ELF-1 (cell line): ENCODE measurements at places on chromosomes 12 and 14.

DNA sequence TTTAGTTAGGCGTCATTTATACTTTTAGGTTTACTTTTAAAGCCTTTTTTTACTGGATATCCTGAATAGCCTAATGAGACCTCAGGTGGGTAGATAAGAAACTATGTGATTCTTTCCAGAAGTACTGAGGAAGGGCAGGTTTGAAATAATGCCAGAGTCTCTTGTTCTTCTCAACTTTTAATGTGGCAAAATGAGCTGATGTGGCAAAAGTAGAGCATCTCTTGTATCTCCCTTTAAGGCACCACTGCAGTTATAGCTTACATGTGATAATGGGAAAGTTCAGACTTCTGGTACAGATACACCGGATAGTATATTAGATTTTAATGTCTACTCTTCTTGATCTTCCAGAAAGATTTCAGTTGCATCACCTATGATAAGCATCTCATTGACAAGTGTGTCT lies 1124.8 kb downstream of the LRFN5 start:
- no peak for DNase-seq

GRCh38 chr12:41213107-41213506 lies 25.0 kb downstream of the PDZRN4 start:
- no peak for DNase-seq

DNA sequence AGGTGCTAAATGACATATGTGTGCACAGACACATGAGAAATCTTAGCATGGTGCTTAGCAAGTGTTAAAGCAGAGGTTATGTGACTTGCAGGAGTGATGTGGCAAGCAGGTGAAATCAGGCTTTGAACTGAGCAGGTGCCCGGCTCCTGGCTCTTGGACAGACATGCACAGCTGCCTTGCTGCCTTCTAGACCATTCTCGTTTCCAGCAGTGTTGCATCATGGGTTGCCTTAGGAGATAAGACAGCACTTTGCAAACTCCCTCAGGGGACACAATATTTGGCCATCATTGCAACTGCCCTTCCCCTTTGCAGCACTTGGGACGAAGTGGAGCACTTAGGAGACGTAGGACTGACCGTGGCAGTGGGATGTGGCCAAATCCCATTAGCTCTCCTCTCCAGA lies 17.2 kb upstream of the GSC start:
- no peak for DNase-seq

DNA sequence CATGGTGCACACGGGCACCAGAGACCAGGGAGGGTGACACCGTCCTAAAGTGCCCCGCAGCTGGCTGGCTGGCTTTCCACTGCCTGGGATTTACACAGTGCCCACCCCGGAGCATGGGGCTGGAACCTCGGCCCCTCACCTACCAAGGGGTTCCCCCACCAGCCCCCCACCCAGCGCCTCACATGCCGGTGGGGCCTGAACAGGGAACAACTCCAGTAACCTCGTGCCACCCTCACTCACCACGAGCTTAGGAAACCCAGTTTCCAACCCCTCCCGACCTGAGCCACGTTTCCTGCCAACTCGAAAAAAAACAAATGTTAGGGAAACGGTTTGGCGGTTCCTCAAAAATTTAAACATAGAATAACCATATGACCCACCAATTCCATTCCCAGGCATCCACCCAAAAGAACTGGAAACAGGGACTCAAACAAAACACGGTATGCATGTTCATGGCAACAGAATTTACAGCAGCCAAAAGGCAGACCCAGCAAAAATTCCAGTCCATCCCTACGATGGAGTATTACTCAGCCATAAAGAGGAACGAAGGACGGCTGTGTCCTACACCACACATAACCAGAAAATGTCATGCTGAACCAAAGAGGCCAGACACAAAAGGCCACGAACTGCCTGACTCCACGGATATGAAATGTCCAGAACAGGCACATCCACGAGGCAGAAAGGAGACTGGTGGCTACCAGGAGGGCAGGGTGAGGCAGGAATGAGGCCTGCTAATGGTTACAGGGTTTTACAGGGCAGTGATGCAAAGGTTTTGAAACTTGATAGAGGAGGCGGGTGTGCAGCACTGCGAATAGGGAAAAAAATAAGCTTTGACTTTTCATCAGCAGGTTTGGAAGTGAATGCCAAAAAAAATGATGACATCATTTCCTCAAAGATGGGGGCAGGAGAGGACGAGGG lies 68.9 kb downstream of the NCOR2 start:
- DNase-seq, result no peak

DNA sequence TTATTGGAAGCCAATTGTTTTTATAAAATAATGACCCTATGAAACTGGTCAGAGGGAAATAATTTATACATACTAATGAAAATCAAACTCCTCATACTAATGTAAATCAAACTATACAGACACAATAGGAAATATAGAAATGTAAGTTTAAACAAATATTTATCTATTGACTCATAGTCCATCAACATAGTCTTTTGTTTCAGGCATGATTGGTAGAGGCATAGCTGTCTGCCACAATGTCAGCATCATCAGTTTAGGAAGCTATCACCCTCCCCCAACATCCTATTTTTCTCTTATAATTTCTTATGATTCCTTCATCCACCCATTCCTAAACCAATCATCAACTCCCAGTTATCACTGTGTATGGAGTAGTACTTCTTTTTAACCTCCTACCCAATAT lies 117.7 kb downstream of the SLC38A6 start:
- DNase-seq, result no peak

- no peak for DNase-seq
Observed at GRCh38 chr14:102241147-102241546, 63.8 kb downstream of the MOK start.

GRCh38 chr12:49730568-49731101 lies 10.7 kb upstream of the TMBIM6 start:
- DNase-seq, result no peak

- DNase-seq, result peak; percentile 65
Observed at GRCh38 chr12:53048033-53048779, 1.7 kb upstream of the TNS2 start.

- no peak for DNase-seq
Observed at GRCh38 chr14:32337759-32338158, 8.7 kb downstream of the AKAP6 start.

GRCh38 chr14:95157048-95157326 lies 342 bp downstream of the DICER1 start:
- DNase-seq, result no peak

- DNase-seq, result no peak
Observed at GRCh38 chr12:111193977-111194702, 174.8 kb downstream of the PHETA1 start.

- DNase-seq, result no peak
Observed at GRCh38 chr12:67482751-67483661, 165.5 kb upstream of the DYRK2 start.

GRCh38 chr14:100652744-100653143 lies 65.5 kb upstream of the BEGAIN start:
- no peak for DNase-seq

- DNase-seq, result peak; percentile 86
Observed at GRCh38 chr12:102879144-102879763, 37.8 kb downstream of the PAH start.

GRCh38 chr14:59897757-59898383 lies 22.1 kb upstream of the LRRC9 start:
- peak; percentile 39 for DNase-seq

GRCh38 chr14:61493239-61493638 lies 171.9 kb downstream of the PRKCH start:
- DNase-seq, result no peak

DNA sequence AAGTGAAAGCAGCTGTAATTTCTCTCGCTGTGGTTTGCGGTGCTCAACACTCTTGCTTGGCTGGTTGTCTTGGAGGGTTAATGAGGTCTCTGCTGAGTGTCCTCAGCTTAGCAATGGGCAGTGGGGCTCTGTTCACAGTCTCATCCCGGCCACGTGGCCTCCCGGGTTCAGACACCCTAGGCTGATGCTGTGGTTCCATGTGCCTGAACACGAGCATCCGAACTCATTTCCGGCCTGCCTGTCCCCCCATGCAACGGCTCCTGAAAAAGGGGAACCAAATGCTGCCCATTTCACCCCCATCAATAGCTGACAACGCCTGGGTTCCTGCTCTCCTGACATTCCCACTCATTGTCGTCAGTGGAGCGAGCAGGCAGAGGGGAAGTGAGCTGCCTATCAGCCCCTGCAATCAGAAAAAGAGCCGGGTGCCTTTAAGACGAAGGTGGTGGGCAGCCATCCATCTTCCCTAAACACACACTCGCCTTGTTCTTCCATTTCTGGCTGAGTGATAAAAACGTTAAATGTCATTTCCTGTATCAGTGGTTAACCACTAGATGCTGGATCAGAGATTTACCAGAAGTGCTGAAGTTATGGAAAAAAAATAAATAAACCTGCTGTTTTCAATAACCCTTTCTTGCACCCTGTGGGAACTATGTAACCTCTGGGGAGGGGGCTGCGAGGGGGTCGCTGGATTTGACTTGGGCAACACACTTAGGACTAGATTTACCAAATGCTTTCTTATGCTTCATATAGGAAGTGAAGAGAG lies 60.3 kb upstream of the BCL2L14 start:
- no peak for DNase-seq

- no peak for DNase-seq
Observed at GRCh38 chr12:123726962-123727361, 14.8 kb downstream of the ATP6V0A2 start.

GRCh38 chr12:32240162-32240561 lies 133.5 kb downstream of the BICD1 start:
- no peak for DNase-seq

GRCh38 chr12:32727237-32727636 lies 28.5 kb downstream of the YARS2 start:
- no peak for DNase-seq

DNA sequence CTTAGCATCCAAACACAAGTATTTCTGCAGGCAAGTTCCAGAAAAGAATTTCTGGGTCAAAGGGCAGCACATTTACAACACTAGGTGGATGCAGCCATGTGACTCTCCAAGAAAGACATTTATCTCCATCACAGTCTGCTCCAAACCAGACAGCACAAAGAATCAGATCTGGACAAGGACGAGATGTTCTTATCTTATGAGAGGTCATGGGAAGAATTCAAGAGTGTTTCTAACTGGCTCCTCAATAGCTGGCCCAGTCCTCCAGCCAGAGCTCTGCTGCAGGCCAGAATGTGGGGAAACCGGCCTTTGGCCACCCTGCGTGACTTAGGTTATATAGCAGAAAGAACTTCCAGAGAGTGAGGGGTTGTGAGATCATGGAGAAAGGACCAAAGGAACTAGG lies 17.4 kb downstream of the TMEM119 start:
- DNase-seq, result peak; percentile 58

DNA sequence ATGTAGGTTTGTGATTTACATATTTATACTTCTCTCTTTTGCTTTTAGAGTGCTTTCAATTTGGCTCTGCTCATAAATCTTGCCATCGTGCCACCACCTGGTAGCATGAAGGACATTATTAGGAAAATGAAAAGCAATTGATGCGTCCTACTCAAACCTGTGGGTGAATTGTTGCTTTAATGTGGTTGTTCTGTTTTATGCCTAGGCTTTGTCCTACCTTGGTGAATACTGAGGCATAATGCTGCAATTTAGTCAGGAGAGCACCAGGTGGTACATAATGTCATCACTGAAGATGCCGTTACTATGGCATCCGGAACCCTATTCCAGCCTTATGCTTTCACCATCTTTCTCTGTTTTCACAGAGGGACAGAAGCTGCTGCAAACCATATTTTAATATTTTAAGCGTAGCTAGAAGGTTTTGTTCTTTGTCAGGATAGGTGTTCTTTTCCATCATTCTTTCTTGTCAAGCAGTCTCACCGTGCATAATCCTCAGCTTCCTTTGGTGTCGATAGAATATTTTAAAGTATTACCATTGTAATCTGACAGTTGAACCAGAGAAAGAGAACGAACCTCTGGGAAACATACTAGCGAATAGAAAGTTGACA lies 68.5 kb upstream of the PKP2 start:
- no peak for DNase-seq

DNA sequence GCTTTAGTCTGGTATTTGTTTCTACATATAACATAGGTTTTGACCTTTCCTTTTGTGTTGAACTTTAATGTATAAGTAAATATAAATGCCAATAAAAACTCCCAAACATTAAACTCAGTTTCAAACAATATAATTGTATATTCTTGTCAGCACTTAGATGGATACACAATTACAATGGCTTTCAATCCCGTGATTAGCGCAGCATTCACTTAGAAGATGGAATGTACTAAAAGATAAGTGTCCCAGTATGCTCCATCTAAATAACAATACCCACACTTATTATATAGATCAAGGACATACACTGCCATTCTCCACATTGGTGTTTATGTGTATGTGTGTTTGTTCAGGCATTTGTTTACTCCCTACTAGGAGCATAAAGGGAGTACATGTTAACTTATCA lies 193.1 kb downstream of the SOX5 start:
- no peak for DNase-seq

DNA sequence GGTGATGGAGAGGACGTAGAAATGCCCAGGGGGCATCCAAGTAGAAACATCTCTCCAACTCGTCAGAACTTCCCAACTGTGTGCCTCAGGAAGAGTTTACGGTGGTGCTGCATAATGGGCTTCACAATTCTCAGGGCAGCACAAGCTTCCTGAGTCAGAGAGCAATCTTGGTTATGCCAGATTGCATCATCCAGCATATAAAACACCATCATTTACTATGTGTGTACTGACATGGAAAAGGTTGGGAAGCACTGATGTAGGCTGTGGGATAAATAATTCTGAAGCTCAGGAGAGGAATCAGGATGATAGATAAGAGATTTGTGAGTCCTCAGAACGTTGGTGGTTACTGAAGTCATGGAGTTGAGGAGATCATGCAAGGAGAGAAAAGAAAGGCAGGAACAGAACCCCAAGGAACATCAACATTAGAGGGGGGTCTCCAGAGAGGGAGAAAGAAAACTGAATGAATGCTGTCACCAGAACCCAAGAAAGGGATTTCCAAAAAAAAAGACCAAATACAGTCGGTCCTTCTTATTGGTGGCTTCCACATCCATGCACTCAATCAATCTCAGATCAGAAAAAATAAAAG lies 4.7 kb upstream of the NCKAP5L start:
- no peak for DNase-seq

GRCh38 chr14:101873991-101874390 lies 90.4 kb upstream of the DYNC1H1 start:
- no peak for DNase-seq

- no peak for DNase-seq
Observed at GRCh38 chr12:124509676-124510300, 57.6 kb downstream of the NCOR2 start.

GRCh38 chr12:83931451-83931850 lies 981.1 kb downstream of the SLC6A15 start:
- no peak for DNase-seq

DNA sequence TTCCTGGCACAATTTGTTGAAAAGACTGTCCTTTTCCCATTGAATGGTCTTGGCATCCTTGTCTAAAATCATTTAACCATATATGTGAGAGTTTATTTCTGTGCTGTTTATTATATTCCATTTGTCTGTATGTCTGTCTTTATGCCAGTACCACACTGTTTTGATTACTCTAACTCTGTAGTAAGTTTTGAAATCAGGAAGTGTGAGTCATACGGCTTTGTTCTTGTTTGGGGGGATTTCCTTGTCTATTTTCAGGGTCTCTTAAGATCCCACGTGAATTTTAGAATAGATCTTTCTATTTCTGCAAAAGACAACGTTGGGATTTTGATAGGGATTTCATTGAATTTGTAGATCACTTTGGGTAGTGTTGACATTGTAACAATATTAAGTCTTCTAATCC lies 88.5 kb downstream of the MYRFL start:
- no peak for DNase-seq
